ENCODE measurements at places on chromosomes 2 and 18.
A peak's percentile ranks its signal among the peaks of the same experiment; 100 is the strongest.

- no peak for DNase-seq
Measured at GRCh38 chr2:1591978-1592907, 152.1 kb downstream of the PXDN start.

- no peak for DNase-seq
Measured at GRCh38 chr18:48481092-48481491, 57.7 kb upstream of the CTIF start.

GRCh38 chr2:123303731-123304130 lies 721.4 kb upstream of the CNTNAP5 start:
- no peak for DNase-seq

DNA sequence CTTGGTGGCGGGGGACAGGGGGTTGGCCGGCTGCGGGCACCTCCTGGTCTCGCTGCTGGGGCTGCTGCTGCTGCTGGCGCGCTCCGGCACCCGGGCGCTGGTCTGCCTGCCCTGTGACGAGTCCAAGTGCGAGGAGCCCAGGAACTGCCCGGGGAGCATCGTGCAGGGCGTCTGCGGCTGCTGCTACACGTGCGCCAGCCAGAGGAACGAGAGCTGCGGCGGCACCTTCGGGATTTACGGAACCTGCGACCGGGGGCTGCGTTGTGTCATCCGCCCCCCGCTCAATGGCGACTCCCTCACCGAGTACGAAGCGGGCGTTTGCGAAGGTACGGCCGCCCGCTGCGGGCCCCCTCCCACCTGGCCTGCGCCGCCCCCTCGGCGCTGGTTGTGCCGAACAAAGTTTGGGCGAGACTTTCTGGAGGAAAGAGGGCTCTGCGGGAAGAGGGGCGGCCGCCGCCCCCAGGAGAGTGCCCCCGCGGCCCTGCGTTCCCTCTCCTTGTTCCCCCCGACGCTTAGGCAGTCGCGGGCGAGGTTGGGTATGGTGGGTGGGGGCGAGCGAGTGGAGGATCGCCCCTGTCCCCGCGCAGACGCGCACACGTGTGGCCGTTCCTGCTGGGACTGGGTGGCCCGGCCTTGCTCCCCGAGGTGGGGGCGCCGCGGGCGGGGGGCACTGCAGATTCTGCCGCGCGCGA lies 866 bp downstream of the CRIM1 start:
- DNase-seq: peak; percentile 38

GRCh38 chr18:35732636-35733035 lies 151.1 kb downstream of the GALNT1 start:
- DNase-seq: no peak

- no peak for DNase-seq
Measured at GRCh38 chr2:188819792-188820191, 154.4 kb upstream of the COL3A1 start.

DNA sequence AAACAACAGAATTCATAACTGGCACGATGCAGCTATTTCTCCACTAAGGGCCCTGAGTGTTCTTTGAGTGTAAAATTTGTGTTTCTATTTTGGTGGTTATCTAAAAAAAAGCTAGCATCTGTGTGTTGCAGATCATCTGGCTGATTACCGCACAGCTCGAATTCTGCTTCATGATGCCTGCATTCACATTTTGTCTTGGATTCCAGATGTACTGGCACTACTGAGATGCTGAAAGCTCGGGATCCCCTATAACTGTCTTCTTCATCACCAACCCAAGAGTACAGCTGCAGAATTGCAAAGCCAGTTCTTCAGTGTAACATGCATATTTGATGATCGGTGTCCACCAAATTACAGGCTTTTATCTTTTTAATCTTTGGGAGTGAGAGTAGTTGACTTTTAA lies 51.6 kb upstream of the ZNF532 start:
- DNase-seq: no peak

DNA sequence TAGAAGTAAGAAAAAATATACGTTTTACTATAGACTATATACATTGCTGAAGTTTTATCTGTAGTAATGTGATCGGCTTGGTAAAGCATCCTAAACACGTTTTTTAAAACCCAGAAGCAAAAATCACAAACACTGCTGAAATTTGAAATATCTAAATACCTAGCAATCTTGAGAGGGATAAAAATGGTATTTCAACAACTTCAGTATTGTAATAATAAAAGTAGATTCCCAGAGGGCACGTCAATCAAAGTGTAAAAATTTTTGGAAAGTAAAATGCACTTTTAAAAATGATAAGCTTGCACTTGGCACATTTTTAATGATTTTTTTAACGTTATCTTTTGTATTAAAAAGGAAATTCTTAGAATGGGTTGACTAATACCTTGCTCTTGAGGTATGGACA lies 1.6 kb downstream of the ZC3H6 start:
- DNase-seq: no peak

GRCh38 chr2:203880557-203881125 lies 13.1 kb downstream of the CTLA4 start:
- DNase-seq: no peak

DNA sequence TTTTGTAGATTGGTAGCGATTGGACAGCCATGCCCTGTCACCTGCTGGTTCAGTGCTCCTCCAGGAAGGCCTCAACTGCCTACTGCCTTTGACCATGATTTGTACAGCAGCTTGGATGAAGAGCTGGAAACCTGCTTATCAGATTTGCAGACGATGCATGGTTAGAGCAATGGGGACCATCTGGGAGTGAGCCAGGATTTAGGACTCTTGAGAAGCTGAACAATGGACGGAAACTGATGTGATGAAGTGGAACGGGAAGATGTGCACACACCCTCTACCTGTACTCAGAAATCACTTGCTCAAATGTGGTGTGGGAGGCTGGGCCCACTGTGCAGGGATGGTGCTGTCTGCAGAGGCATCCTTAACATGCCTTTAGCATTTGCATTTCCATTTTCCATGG lies 57.2 kb downstream of the NCK2 start:
- DNase-seq: no peak

DNA sequence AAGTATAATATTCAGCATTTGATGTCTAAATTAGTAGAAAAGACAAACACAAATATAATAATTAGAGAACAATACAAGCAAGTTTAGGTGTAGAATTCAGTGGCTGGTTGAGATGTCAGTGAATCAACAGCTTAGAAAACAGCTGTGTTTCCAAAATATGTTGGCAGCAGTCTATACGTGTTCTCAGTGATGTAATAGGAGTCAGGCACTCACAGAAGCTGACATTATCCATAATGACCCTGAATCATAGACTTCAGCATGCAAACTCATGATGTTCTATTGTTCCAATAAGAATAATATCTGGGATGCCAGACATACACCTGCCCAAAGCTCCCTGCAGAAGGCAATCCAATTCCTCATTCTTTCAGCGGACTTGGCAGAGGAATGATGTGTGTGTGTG lies 164.7 kb downstream of the SLC8A1 start:
- DNase-seq: no peak

DNA sequence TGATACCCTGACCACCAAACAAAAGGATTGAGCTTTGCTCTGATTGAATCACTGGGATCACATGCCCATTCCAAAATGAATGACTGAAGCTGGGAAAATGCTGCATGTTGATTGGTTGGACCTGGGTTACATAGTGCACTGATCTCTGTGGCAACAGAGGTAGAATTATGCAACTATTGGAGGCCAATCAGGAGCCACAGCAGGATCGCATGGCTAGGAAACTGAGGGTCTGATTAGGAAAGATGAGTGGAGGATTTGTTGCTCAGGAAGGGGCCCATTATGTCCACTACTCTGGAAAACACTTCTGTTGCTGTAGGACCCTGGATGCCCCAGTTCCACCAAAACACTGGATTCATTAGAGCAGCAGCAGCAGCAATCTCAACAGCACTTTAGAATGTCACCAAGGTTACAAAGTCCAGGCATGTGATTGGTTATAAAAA lies 25.9 kb upstream of the SGPP2 start:
- no peak for DNase-seq

Measured in CD4-positive, alpha-beta T cell treated with Interleukin-6 for 4 hours (primary cell).